Bronchial epithelial cell (primary cell): ENCODE measurements at places on chromosomes 2 and 18. TPM values are rescaled to one million over a fixed set of nuclear protein-coding genes. Genes with fewer than 3 reads are reported as not detected.
A peak's percentile ranks its signal among the peaks of the same experiment; 100 is the strongest.

GRCh38 chr2:11703700-11704099 lies 33.7 kb upstream of the NTSR2 start:
- peak; percentile 48 for DNase-seq

DNA sequence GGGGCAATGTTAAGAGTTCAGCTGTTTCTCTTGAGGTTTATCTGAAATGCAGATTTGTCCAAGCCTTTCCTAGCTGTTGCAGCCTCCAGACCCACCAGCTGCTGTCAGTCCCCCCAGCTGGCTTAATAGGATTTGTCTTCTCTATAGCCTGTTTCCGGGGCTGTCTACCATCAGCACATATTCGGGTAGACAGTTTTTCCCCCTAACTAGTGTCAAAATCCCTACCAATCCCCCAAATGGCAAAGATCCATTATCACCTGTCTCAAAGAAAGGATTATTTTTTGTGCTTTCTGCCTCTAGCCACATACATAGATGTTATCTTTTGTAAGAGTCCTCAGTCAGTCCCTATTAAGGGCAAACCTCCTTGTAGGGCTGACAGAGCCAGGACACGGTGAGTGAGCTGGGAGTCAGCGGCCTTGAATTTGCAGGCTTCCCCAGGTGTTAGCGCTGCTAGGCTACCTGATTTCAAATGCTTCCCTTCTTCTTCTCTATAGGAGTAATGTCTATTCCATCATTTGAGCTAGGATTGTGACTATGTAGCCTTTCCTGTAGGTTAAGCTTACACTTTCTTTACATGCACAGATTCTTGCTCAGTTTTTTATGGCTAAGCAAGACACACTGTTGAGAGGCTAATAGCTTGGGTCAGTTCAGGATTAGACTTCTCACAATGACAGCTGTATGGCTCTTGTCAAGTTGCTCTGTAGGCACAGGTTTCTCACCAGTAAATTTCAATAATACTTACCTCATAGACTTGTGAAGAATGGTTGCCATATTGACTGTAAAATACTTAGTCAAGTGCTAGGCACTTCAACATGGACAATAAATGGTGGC lies 171.1 kb upstream of the UNC80 start:
- no peak for DNase-seq

- peak; percentile 25 for DNase-seq
These were observed 178.5 kb downstream of the DIS3L2 start for GRCh38 chr2:232139786-232140562.

DNA sequence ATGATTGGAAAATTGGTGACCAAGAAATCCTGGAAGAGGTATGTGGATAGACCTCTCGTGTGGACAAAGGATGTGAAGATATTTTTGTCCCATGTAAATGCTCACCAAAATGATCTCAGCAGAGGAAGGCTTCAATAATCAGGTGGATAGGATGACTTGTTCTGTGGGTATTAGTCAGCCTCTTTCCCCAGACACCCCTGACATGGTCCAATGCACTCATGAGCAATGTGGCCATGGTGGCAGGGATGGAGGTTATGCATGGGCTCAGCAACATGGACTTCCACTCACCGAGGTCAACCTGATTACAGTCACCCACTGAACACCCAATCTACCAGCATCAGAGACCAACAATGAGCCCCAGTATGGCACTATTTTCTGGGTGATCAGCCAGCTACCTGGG lies 20.2 kb downstream of the CHRNA1 start:
- peak; percentile 30 for DNase-seq

DNA sequence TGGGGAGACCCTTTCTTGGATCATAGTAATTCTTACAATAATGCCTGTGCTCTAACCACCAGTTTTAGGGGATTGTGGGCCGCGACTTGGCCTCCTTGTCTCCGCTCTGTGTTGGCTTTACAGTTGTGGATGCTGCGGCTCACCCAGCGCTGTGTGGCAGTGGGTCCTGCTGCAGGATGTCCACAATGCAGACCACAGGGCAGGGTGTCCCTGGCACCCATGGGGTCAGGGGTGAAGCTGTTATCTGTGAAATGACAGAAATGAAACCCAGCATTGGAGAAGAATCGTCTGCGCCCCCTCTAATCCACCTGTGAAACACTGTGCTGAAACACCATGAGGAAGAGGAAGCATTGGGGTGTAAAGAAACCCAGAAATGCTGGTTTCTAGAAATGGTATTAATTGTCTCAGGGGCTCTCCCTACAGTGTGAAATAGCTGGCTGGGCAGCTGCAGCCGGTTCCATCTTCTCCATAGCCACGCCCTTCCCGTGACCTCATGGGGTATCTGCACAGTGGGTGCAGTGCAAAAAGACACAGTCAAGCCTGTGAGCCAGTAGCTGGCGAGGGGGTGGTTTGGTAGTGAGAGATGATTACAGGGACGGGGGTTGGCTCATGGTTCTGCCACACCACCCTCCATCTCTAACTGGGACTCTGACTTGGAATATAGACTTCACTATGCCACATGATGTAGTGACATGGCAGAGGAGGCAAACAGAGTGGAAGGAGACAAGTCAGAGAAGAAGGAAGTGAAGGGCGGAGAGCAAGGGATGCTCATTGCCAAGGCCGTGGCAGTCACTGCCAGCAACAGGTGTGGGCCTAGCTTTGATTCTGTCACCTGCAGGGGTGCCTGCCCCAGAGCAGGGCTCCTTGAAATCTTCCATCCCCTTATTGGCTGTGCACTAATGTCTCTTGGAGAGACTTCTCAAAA lies 16.2 kb downstream of the INPP4A start:
- DNase-seq: no peak

GRCh38 chr2:128399256-128399655 lies 80.6 kb upstream of the HS6ST1 start:
- no peak for DNase-seq

DNA sequence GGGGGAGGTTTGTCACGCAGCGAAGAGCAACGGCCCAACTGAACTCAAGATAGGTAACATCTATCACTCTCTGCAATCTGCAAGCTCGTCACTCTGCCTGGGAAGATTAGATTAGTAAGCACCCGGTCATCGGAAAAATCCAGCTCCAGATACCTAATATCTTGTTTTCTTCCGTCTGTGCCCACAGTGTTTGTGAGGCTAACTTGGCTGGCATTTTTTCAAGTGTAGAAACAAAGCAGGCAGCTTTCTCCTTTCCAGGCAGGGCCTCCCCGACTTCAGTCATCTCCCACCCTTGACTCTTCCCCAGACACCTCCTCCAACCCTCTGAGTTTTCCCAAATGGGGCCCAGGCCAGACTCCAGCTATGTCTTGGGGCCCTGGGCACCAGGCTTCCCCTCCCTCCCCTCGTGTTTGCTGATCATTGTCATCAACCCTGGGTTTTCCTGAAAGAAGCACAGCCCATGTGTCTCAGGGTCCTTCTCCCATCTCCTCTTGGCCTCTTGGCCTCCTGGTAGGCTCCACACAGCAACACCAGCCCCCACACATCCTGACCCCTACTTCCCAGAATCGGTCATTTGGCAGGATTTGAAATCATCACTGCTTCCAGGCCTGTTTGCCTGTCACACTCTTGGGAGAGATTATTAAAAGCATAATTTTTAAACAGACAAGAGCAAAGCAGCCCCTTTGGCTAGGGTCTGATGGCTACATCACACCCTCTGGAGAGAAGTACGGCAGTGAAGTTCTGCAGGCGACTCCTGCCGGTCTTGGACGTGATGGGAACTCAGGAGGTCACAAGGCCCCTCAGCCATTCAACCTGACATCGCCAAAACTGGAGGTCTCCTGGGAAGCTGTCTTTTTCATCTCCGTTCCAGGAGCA lies 144.9 kb upstream of the ID2 start:
- DNase-seq: no peak

DNA sequence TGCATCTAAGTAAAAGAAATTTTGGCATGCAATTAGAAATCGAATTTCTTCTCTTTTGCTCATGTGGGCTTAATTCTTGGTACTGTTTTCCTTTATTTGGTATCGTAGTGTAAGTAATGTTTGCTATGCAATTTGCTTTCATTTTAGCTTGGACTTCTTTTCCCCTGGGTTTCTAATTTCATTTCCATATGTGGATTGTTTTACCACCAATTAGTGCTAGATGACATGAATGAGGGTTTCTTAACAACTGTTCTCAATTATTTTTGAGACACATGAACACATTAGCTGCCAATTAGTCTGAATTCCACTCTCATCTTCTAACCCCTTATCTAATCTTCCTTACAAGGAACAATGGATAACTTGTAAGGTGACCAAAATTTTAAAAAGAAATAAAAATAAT lies 1047.2 kb upstream of the PIK3C3 start:
- no peak for DNase-seq

DNA sequence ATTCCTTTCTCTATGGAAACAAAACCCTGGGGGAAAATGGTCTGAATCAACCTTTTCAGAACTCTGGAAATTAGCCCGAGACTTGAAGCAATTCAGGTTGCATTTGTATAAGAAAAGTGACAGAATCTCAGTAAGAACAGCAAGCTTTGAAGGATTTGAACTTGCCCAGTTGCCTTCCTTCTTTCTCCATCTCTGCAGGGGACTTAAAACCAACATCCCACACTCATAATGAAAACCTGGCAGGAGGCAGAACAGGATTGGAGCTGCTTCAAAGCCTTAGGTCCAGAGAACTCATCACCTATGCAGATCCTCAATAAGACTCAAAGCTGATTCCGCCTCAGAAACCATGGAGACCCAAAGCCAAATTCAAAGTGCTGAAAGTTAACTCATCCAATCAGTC lies 790.5 kb upstream of the ID2 start:
- no peak for DNase-seq

DNA sequence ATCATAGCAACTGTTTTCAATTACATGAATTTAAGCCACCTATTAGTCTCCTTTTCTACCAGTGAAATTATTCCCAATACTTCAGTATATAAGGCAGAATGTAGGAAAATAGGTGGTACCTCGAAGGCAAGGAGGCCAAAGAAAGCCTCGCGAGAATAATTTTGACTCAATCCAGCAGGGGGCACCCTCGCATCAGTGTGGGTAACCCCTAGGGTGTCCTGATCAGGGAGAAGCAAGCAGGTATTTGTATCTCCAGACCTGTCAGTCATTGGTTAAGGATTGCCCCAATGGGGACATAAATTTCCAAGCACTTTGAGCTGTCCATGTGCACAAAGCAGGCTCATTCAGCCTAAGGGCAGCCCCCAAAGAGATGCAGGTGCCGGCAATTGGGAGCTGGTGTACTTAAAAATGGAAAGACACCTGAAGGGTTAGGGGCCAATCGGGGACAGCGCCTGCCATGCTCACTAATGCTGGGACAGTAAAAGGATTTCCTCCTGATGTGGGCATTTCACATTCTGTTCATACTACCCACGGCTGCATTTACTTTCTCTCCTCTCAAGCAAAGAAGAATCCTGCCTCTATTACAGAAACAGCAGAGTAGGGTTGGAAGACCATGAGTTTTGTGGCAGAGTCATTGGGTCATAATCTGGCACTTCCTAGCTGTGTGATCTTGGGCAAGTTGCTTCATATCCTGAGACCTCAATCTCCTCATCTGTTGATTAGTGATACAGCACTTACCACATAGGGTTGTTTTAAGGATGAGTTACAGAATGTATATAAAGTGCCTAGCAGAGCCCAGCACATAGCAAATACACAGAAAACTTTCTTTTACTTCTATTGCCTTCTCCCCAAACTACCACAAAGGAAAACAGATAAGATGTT lies 136.1 kb downstream of the ICOS start:
- DNase-seq: no peak

- DNase-seq: no peak
These were observed 531.9 kb downstream of the XIRP2 start for GRCh38 chr2:167420211-167420610.

- no peak for DNase-seq
These were observed 95.4 kb downstream of the PRKCE start for GRCh38 chr2:45746888-45747287.

DNA sequence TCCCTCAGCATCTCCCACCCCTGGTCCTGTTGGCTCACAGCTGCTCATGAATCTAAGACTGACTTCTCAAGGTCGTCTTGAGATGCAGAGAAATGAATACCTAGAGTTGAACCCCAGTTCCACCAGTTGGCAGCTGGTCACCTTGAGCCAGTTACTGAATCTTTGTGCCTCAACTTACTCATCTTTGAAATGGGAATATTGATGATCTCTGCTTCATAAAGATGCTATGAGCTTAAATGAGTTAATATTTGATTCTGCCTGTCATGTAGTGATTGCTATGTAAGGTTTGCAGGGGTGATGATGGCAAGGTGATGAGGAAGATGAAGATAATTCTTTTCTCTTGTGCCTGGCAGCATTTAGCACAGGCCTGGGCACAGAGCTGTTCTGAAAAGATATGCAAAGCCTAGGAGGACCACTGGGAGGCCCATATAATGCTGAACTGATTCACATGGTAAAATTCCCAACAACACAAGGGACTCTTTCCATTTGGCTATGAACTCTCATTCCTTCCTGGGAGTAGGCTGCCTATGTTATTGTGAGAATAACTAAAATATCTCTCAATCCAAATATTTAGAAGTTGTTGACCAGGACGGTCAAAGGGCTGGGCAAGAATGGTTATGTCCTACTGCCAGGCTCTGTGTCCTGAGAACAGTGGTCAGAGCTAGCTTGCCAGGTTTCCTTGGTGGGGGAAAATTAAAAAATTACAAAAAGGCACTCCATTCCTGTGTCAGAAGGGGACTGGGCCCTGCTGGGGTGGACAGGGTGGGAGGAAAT lies 70.9 kb downstream of the APOB start:
- DNase-seq: no peak

DNA sequence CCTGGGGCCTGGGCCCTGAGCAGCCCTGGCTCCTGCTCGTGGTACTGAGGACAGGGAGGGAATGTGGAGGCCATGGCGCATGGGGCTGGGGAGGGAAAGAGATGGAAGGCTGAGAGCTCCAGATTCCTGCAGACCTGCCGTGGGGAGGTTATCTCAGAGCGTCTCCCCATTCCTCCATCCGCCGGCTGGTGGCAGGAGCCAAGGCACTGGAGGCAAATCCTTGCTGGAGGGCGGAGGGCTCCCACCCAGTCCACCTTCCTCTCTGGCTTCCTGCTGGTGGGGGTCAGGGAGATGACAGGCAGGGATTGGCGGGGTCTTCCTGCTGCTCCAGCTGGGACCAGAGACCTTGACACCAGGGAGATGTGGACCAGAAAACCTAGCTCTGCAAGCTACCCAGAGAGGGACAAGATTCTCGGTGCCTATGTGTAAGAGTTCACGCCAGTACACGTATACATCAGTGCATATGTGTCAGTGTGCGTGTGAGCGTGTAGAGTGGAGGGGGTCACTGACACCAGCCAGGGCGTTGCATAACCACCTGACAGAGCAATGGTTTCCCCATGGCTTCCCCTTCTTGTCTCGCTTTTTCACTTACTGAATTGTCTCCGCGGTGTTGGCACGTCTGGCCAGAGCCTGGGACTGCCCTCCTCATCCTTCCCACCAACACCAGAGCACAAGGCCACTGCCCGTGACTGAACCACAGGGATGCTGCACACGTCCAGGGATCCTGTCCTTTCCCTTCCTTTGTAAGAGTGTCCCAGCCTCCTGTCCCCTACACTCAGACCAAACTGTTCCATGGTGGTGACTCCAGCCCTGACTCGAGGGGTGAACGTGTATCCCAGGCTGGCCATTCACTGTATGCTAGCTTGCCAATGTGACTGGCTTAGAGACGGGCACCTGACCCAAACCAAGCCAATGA lies 15.8 kb upstream of the SEMA4C start:
- DNase-seq: no peak

RBMS1 gene
- 30.0 and 34.1 TPM in 2 replicates for total RNA-seq

TMSB10 gene
- total RNA-seq: 8,033 and 11,022 TPM in 2 replicates

TMEM18 gene
- total RNA-seq: 19.5 and 30.5 TPM in 2 replicates

CCBE1 gene
- total RNA-seq: 1.6 and 4.9 TPM in 2 replicates

TSGA10 gene
- total RNA-seq: 3.4 and 8.4 TPM in 2 replicates

C2orf80 gene
- not detected in 2 replicates for total RNA-seq

SLC9A4 gene
- under 0.01 and 0.13 TPM in 2 replicates for total RNA-seq

CFAP65 gene
- total RNA-seq: not detected in 2 replicates

PLEKHH2 gene
- total RNA-seq: 1.8 and 4.5 TPM in 2 replicates

REG3A gene
- total RNA-seq: not detected in 2 replicates

CD8B2 gene
- total RNA-seq: not detected in 2 replicates

PAX3 gene
- total RNA-seq: not detected in 2 replicates
